Skin of body (tissue), 3 donors: ENCODE measurements at places on chromosomes 4 and X. TPM values are rescaled to one million over a fixed set of nuclear protein-coding genes. Genes with fewer than 3 reads are reported as not detected.

The FGD1 gene
- total RNA-seq, result 4.6 TPM

DNA sequence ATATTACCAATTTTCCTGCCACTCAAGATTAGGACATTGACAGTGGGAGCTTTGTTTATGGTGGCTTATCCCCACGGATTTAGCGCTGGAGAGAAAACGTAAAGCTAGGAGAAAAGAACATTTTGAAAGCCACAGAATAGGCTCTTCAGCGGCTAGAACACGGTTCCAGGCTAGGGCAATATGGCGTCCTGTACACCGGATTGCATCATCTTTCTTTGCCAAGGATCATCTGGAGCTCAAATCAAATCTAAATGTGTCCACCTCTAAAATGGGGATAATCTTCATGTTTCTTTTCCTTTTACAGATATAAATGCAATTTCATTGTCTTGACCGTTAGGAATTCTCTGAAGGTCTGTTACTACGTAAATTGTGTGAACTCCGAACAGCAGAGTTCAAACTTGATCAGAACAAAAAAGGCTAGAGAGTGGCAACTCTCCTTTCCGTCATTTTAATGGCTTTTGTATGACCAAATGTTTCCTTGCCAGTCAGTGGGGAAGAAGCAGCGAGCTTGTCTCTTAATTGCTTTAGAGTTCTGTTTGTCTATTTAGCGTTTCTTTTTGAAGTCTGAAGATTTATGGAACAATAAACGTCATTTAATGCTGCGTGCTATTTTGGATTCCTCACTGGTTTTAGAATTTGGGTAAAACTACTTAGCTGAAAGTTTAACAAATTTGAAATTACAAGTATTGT lies 2.6 kb upstream of the WWC2 start:
- no peak for DNase-seq

- no peak for DNase-seq
Measured at GRCh38 chrX:18888281-18888680, 95.6 kb downstream of the PHKA2 start.

GRCh38 chr4:112704991-112705845 lies 68.3 kb downstream of the LARP7 start:
- DNase-seq, result no peak

GRCh38 chr4:168761066-168761465 lies 249.0 kb downstream of the CBR4 start:
- no peak for DNase-seq

- DNase-seq, result no peak
Measured at GRCh38 chr4:147137280-147137679, 191.6 kb upstream of the TTC29 start.

DNA sequence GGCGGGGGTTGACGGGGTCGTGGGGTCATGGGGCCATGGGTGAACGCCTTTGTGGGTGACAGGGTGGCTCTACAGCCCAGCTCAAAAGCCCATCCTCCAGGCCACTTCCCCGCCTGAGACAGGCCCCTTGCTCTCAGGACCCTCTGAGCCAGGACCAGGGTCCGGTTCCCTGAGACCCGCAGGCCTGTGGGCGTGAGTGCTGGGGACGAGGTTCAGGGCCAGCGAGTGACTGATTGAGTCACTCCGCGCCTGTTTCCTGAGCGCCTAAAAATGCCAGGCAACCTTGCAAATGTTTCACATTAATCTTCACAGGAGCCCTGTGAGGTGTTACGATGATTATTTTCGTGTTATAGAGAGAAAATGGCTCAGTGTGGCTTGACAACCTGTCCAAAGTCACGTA lies 97.8 kb downstream of the ZNF674 start:
- DNase-seq, result no peak

The KIAA1210 gene
- 0.10 TPM for total RNA-seq

- peak; percentile 27 for DNase-seq
Measured at GRCh38 chrX:44874420-44875184, 1.6 kb downstream of the KDM6A start.

- no peak for DNase-seq
Measured at GRCh38 chr4:57037982-57038604, 59.4 kb downstream of the POLR2B start.

DNA sequence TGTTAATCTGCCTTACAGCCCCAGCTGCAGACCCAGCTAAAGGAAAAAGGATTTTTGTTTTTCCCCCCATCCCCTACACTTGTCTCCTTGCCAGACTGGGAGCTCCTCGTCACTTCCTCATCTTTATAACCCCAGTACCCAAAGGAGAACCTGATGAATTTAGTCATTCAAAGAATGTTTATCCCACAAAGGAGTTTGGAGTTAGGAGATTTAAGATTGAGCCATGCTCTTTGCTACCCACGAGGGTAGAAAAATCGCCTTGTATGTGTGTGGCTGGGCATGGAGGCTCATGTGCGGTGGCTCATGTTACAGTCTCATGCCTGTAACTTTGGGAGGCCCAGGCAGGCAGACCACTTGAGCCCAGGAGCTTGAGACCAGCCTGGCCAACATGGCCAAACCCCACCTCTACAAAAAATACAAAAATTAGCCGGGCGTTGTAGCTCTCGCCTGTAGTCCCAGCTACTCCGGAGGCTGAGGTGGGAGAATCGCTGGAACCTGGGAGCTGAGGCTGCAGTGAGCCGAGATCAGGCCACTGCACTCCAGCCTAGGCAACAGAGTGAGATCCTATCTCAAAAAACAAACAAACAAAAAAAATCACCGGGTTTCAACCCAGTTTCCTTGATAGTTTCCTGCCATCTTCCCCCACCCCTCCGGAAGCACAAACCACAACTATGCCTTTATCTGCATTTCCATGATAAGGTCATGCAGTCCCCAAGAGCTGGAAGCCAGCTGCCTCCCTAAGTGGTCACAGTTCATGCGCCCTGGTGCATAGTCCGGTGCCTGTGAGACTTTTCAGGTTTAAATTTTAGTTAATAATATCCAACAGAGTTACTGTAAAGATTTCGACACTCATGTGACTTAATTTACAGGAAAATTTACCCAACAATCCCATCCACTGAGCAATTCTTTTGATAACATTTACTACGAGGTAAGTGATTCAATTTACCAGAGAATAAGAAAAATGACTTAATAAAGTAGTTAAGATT lies 1.5 kb downstream of the CFAP97 start:
- no peak for DNase-seq

DNA sequence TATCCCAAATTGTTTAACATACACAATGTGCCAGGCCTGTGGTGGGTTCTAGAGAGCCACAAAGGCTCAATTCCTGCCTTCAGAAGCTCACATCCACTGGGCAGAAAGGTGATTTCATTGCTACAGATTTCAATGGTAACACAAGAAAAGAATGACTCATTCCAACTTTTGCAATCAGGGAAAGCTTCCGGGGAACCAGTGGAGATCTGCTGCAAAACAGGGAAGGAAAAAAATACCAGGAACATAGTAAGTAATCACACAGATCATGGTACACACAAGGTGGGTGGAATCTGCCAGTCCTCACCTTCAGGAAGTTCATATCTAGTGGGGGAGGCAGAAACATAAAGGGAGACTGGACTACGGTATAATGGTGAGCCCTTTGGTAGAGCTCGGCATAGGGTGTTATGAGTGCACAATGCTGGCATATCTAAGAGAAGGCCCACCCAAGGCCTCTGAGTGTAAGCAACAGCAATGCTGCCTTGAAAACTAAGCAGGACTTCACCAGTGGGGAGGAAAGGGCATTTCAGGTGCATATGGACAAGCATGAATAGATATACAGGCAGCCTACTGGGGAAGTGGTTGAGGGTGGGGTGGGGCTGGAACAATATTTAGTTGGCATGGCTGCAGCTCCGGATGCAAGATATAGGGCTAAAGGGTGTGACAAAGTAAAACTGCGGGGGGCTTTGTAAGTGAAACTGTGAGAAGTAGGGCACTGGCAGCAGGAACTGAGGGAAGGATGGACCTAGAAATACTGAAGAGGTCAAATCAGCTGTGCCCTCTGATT lies 24.2 kb downstream of the GPRIN3 start:
- DNase-seq, result no peak

GRCh38 chr4:151409470-151410313 lies 716 bp downstream of the FHIP1A start:
- DNase-seq, result no peak

- no peak for DNase-seq
Measured at GRCh38 chr4:65624651-65625050, 45.6 kb downstream of the EPHA5 start.

- DNase-seq, result no peak
Measured at GRCh38 chr4:54843946-54844345, 186.2 kb downstream of the KIT start.

GRCh38 chr4:11376571-11376970 lies 52.1 kb downstream of the HS3ST1 start:
- DNase-seq, result no peak

The SLC34A2 gene
- 1.1 TPM for total RNA-seq

The GLRA2 gene
- 0.20 TPM for total RNA-seq
